ENCODE measurements at places on chromosomes 5 and 9.

DNA sequence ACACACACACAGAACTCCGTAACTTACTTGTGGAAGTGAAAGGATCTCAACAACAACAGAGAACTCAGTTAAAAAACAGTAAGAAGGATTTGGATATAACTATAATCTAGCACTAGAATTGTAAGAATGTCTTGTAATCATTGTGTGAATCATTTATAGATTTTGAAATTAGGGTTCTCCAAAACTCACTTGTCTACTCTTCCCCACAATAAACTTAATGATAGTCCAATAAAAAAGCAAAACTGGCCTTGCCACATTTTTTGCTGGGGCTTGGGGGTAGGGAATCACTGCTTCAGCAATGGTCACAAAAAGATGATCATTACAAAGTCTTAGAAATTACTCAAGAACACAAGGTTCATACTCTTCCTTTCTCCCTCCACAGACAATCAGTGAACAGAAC is 8.8 kb downstream of the TBCA start:
- DNase-seq, result no peak

- no peak for DNase-seq
These were observed 1.9 kb upstream of the LCN1 start for GRCh38 chr9:135519179-135519971.

- DNase-seq, result no peak
These were observed 32.2 kb downstream of the KCNV2 start for GRCh38 chr9:2749485-2749884.

DNA sequence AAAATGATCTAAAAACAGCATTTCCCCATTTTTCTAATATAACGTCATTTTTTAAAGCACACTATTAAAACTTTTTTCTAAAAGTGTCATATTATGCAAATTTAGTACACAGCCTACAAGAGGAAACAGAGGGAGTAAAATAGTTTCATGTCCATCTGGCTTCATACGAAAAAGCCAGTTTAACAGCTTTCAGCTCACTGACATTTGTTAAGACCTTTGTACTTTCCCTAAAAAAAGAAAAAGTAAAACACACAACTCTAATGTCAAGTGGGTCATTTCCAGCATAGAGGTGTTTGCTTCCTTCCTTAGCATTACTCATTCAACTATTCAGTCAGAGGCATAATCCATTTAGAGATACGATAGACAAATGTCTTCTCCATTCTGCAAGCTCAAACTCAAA is 49.4 kb downstream of the ABHD17B start:
- DNase-seq, result no peak

GRCh38 chr5:421287-421880 is 21.6 kb upstream of the EXOC3 start:
- DNase-seq, result no peak

- DNase-seq, result no peak
These were observed 14.7 kb upstream of the TNC start for GRCh38 chr9:115132648-115133047.

- no peak for DNase-seq
These were observed 72.1 kb downstream of the BAAT start for GRCh38 chr9:101312661-101313060.

DNA sequence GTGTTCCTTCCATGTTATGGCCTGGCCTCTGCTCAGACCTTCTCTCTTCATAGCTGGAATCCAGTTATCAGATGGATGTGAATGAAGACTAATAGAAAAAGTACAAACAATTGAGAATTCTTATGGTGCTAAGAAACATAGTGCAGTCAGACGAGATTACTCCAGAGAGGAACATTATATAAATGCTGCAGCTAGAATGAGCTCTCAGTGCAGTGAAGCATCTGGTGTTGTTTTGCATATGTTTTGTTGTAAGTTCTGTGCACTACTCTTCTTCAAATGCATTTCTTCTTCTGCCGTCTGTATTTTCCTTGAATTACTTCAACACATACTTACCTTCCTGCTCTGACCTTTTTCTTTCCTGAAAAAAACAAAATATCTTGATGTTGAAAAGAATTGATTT is 602.4 kb upstream of the CDH18 start:
- DNase-seq, result no peak

DNA sequence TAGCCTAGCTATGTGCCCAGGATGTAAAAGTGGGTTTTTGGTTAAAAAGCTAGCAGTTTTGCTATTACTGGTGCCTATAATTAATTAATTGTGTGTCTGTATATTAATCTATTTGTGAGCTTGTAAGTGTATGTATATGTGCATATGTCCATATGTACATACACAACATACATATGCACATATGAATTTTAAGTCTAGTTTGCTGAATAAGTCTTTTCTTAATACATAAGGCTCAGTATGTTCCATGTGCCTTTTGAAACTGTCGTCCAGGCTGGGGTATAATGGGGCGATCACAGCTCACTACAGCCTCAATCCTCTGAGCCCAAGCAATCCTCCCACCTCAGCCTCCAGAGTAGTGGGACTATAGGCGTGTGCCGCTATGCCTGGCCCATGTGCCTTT is 10.1 kb downstream of the SH3GL2 start:
- DNase-seq, result no peak

- DNase-seq, result no peak
These were observed 186.1 kb downstream of the C9orf152 start for GRCh38 chr9:110021891-110022290.

DNA sequence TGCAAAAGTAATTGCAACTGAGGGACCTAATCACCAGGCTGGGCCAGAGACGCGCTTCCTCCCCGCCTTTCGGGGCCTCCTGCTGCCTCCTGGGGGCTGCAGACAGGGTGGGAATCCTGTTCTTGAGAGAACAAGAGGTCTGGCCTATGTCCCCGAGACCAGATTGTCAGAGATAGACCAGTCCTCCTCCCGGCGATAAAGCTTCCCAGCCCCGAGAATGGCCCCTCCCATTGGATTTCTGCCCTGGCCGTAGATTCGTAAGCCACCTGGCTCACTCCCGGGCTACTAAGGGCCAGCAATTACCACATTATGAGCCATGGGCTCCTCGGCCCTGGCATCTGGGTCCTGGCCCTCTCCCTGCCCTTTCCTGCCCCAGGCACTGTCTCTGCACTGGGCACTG is 70.4 kb downstream of the HRH2 start:
- DNase-seq, result no peak

DNA sequence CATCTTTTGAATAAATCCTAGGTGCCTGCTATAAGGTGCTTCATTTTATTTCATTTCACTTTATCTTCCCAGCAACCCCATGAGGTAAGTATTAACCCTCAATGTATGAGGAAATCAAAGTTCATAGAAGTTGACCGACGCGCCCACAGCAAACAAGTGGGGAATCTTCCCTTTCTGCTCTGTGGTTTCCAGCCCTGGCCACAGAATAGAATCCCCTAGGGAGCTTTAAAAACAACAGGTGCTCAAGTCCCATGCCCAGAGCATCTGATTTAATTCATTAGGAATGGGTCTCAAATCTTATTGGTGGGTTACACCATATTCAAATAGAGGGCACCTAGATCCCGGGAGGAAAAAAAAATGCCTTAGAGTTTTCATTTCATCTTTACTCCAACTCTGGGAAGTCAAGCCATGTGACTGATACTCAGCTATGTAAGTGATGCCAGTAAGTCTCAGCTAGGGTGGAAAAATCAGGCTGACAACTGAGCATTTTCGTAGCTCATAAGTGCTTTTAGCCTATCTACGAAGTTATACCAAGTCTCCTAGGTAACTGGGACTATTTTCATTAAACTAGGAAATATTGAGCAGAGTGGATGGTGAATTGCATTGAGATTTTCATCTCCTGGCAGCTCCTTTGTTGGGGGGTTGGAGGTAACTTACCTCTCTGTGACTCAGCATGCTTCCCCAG is 353.4 kb upstream of the SLC30A5 start:
- no peak for DNase-seq

GRCh38 chr5:120919017-120919416 is 454.9 kb downstream of the PRR16 start:
- no peak for DNase-seq

DNA sequence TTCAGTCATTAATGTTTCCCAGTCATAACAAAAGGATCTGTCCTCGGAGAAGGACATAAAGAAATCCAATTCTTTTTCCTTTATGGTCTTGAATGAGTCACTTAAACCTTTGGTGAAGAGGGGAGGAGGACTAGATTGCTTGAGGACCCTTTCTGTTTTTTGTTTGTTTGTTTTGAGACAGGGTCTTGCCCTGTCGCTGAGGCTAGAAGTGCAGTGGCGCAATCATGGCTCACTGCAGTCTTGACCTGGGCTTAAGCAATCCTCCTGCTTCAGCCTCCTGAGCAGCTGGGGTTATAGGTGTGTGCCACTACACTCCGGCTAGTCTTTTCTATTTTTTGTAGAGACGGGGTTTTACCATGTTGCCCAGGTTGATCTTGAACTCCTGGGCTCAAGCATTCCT is 12.3 kb downstream of the TIGD6 start:
- no peak for DNase-seq

GRCh38 chr5:58133631-58134296 is 326.1 kb downstream of the PLK2 start:
- DNase-seq, result no peak

DNA sequence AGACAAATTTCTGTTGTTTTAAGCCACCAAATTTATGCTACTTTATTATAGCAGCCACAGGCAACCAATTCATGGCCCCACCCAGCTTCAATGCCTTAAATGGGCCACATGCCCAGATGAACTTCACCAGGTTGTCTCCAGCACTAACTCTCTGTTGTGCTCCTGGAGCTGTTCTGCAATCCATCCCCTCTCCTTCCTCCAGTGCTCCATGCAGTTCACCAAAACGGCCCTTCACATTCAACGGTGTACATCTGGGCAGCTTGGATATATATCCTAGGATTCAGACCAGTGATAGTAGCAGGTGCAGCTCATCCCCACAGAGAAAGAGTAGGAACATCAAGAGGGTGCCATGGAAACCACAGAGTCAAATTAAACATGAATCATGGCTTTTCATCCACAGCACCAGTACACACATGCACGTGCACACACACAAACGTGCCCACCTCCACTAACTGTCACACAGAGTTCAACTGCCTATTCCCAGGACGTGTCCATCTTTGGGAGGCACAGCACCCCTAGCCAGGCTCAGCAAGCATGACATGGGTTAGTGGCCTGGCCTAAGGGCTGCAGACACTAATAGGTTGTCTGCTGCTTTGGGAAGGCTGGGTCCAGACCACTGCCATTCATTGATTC is 134.5 kb downstream of the MED10 start:
- no peak for DNase-seq

GRCh38 chr5:61578858-61579503 is 246.9 kb downstream of the ZSWIM6 start:
- DNase-seq, result no peak

DNA sequence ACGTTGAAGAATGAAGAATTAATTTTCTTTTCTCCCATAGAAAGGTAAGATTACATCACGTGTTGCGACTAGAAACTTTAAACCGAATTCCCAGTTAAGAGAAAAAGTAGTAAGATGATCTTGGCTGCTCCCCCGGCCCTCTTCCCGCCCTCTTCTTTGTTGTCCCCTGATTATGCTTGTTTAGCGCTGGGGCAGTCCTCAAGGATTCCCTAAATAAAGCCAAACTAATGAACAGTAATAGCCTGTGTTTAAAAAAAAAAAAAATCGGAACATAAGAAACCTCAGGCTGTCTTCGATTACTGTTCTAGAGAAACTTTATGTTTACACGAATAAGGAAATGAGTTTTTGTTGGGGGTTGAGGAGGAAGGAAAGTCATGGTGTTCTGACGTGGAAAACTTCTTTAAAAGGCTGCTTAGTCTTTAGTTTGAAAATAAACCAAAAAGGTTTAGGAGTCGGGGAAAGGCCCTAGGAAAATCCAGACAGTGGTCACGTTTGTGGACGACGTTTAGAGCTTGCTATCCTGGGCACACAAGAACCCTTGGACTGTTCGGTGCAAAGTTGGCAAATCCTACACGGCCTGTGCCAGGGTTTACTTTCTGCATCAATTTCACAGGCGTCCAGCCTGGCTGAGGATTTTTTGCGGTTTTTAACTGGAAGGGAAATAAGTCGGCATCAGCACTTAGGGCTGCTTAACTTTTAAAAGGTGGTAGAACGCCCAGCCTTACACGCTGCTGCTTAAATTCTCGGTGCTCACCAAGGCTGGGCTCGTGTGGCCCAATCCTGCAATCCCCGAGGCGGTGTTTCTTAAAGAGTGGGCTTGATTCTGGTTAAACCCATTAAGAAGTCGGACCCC is 1.1 kb upstream of the MAT2B start:
- DNase-seq, result peak; percentile 6

DNA sequence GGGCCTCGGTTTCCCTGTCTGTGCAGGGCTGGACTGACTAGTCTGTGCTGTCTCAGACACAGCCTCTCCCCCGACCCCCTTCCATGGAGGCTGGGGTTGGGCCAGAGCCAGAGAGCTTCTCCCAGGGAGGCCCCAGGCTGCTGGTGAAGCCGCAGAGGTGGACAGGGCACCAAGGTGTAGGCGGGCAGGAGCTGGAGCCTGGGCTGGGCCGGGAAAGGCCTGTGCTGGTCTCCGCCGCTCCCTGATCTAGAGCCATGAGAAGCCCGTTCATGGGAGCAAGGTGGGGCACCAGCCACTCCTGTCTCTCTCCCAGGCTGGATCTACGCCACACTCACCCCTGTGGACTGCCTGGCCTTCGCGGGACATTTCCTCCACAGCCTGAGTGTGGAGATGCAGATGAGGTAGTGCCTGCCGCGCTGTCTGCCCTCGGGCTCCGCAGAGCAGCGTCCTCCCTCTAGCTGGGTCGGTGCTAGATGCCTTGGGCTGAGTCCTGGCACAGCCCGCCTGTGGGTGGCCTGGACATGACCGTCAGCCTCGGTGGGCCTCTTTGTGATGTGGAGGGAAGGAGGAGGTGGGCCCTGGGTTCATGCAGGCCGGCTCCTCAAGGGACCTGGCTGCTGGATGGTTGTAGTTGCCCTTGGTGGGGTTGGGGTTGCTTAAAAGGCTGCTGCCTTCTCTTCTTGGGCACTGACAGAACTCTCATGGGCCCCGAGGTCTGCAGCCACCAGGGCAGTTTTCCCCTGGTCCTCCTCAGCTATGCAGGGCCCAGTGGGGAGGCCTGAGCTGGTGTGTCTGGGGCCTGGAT is 79.4 kb downstream of the PHF2 start:
- DNase-seq, result no peak

- DNase-seq, result no peak
These were observed 61.3 kb upstream of the IQGAP2 start for GRCh38 chr5:76341651-76342334.

- no peak for DNase-seq
These were observed 27.2 kb downstream of the AHRR start for GRCh38 chr5:348726-349125.

GRCh38 chr5:152592416-152592815 is 187.3 kb upstream of the NMUR2 start:
- DNase-seq, result no peak

- no peak for DNase-seq
These were observed 270.7 kb downstream of the TMEM167A start for GRCh38 chr5:82806513-82806912.

- no peak for DNase-seq
These were observed 42.7 kb downstream of the CYLC2 start for GRCh38 chr9:103037508-103038477.

GRCh38 chr5:127210042-127210441 is 80.6 kb upstream of the MEGF10 start:
- DNase-seq, result no peak

- no peak for DNase-seq
These were observed 21.0 kb downstream of the PDCD1LG2 start for GRCh38 chr9:5531101-5531882.

- DNase-seq, result no peak
These were observed 19.3 kb upstream of the TMEM161B start for GRCh38 chr5:88287846-88288527.
